ENCODE measurements at places on chromosomes 12 and 14.

- no peak for DNase-seq
Measured at GRCh38 chr12:52054833-52055730, 3.8 kb downstream of the NR4A1 start.

DNA sequence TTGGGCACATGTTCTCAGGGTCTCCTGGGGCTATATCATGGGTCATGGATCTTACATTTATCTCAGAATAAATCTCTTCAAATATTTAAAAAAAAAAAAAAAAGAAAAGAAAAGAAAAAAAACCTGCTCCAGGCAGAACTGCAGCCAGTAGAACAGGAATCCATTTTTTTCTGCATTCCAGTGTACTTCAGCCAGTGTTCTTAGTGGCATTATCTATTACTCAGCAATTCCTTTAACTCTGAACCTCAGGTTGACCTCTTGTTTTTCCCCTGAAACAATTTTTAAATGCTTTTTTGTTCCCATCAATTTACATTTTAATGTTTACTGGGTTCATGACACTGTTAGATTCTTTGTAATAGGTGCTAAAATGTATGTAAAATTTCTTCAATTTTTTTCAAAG, 66.7 kb upstream of the STXBP6 start:
- no peak for DNase-seq

DNA sequence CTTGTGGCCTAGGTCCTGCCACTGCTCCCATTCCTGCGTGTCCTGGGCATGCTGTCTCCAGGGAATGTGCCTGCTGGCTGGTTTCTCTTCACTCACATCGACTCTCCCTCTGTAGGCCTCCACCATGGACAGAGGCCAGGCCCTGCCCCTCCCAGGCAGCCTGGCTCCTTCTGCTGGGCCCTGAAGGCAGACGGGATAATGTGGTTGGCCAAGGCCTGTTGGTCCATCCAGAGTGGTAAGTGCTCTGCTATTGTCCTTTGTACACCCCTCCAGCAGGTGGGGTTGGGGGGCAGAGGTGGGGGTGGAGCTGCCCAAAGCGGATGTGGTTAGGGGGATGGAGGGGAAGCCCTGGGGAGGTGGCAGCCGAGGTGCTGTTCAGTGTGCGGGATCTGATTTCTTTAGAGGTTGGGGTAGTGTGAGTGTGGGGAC, 9.5 kb upstream of the NR4A1 start:
- no peak for DNase-seq

- DNase-seq, result no peak
Measured at GRCh38 chr14:71452539-71452938, 479.7 kb upstream of the RGS6 start.

DNA sequence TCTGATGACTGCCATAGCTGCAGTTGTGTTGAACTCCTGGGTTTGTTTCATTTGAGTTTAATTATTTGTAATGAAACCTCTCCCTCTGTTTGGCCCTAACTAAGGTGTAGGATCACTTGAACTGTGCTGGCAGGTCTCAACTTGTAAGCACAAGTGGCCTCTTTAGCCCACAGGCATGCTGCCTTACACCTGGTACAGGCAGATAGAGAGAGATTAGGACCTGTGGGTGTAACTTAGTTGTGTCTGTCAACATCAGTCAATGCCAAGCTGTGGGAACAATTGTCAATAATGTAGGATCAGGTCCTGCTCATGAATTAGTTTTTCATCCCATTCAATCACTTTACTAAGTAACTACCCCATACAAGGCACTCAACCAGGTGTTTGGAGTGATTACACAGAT, 263.0 kb upstream of the G2E3 start:
- DNase-seq, result no peak

GRCh38 chr14:51951656-51952055, 37.7 kb upstream of the RTRAF start:
- peak; percentile 26 for DNase-seq

GRCh38 chr12:12505544-12506495, 56.8 kb downstream of the DUSP16 start:
- peak; percentile 72 for DNase-seq

GRCh38 chr14:91383439-91383838, 34.2 kb downstream of the CCDC88C start:
- no peak for DNase-seq

DNA sequence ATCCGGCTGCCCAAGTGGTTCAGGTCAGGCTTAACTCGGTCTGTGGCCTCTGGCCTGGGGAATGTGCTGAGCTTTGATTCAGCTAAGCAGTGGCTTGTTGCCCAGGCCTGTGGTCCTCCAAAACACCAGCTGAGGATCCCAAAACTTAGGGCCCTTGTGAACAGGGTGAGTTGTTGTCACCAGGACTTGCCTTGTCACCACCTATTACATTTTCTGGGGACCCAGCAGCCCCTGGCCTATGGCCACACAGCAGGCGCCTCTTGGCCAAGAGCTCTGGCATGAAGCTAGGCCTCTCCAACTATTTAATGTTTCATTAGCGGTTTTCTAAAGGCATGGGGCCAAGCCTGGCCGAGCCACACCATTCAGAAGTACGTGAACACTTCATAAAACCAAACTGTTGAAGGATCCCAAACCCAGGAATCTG, 343.7 kb downstream of the CACNA1C start:
- DNase-seq, result no peak

- no peak for DNase-seq
Measured at GRCh38 chr12:118326991-118327390, 45.7 kb downstream of the TAOK3 start.

DNA sequence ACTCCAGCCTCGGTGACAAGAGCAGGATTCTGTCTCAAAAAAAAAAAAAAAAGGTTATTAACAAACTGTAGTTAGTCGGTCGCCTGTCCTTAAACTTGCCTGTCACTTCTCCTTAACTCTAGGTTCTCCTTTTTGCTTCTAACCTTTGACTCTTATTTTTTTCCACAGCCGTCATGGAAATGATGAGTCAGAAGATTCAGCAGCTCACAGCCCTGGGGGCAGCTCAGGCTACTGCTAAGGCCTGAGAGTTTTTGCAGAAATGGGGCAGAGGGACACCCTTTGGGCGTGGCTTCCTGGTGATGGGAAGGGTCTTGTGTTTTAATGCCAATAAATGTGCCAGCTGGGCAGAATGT, 418 bp upstream of the MYG1 start:
- DNase-seq, result no peak

GRCh38 chr12:132727091-132727794, 16.6 kb downstream of the PGAM5 start:
- no peak for DNase-seq

DNA sequence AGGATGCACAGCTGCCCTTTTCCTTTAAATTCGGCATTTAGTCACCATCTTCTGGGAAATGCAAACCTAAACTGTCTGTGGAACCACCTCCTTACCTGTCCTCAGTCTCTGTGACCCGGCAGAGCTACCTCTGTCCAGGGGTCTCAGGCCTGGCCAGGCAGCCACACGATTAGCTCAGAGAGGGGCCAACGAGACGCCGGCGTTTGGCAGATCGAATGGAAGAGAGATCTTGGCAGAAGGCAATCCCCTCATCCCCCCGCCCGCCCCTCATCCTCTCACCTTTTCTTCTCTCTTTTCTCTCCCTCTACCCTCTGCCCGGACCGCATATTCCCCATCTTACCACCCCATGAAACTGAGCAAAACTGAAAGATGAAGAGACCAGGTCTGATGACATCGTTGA, 101.0 kb downstream of the PIWIL1 start:
- no peak for DNase-seq

- DNase-seq, result no peak
Measured at GRCh38 chr14:65966188-65966587, 520.0 kb upstream of the CCDC196 start.

- peak; percentile 84 for DNase-seq
Measured at GRCh38 chr14:34029921-34030334, 79.1 kb upstream of the EGLN3 start.

GRCh38 chr14:23358042-23358441, 5.4 kb upstream of the SLC22A17 start:
- DNase-seq, result no peak

GRCh38 chr14:68564826-68565759, 227.8 kb downstream of the ZFP36L1 start:
- DNase-seq, result no peak

DNA sequence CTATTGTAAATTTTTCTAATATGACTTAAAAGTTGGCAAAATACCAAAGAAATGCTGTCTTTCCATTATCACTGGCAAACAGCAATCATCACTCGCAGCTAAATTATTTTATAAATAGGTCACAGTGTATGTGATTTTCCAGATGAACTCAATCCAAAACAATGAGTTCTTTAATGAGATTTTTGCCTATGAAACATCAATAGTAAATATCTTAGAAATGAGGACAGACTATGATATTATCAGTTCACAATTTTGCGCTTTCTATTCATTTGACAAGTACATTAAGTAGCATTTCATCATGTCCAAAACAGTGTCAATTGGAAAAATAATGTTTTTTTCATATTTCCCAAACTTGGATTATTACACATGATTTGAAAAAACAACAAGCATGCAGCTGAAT, 65.7 kb downstream of the PIK3C2G start:
- DNase-seq, result no peak

DNA sequence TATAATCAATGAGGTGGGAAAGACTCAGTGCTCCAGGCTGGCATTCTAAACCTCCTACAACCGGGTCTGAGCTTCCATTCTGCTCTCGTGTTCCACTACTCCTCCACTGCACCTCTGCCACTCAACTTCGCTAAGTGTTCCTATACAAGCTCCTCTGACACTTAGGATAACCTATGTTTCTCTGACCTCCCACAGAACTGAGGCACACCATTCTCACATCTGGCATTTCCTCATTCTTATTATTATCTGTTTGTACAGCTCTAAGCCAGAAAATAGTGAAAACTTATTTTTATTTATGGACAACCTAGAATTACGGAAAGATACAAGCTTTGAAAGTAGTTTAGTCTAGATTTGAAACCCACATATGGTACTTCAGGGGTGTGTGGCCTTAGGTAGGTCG, 127.0 kb downstream of the MED13L start:
- no peak for DNase-seq

GRCh38 chr12:138898-139534, 72.4 kb downstream of the IQSEC3 start:
- no peak for DNase-seq

DNA sequence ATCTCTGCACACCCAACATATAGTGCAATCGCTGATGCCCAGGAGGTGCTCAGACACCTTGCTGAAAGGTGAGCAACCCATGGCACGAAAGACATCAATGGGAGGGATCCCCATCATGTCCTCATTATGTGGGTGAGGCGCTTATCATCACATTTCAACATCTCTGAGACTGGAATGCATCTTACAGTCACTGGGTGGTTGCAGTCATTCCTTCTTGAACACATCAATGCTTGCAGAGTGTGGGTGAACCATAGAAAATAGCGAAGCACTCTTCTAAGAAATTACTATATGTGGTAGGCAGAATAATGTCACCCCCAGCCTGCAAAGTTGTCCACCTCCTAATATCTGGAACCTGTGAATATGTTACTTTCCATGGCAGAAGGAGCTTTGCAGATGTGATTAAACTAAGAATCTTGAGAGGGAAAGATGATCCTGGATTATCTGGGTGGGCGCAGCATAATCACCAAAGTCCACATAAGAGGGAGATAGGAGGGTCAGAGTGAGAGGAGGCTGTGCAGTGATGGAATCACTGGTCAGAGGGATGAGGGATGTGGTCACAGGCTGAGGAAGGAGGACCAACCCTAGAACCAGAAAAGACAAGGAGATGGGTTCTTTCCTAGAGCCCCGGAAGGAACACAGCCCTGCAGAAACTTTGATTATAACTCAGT, 51.2 kb downstream of the GLRX5 start:
- DNase-seq, result no peak

DNA sequence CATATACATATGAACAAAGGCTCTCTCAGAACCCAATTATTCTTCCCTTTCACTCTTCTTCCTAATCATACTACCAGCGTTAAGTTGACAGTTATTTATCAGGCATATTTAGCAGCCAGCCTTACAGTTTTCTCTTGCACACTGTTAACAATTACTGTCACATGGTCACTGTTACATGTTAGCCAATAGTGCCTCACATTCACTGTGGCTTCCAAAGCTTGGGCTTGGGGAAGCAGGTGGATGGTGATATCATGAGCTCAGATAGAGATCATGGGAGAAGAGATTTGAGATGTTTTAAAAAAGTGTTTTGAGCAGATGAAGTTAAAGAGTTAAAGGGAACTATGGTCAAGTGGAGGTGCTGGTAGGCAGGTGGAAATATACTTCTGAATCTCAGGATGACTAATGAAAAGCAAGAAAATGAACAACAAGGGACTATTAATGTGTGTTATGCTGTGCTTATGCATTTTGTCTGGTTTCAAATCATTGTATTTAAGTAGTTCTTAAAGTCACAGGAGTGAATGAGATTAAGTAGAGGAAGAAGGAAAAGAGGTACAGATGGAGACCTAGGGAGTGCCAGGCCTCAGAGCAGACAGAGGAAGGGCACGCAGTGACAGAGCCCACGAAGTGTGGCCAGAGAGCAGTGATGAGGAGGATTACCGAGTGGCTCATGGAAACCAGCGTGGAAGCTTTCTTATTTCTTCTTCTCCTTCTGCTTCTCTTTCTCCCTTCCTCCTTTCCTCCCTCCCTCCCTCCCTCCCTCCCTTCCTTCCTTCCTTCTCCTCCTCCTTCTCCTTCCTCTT, 39.6 kb downstream of the BICD1 start:
- no peak for DNase-seq

DNA sequence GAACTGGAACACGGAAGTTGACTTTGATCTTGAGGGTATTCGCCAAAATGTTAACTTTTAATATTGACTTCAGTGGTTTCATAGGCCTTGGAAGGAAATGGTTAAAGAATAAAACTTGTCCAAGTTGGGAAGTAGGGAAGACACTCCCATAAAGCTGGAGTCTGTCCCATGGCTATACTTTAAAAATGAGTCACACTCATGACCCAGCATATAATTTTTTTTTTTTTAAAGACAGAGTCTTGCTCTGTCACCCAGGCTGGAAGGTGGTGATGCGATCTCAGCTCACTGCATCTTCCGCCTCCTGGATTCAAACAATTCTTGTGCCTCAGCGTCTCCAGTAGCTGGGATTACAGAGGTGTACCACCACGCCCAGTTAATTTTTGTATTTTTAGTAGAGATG, 19.6 kb downstream of the TMPRSS12 start:
- DNase-seq, result peak; percentile 15

DNA sequence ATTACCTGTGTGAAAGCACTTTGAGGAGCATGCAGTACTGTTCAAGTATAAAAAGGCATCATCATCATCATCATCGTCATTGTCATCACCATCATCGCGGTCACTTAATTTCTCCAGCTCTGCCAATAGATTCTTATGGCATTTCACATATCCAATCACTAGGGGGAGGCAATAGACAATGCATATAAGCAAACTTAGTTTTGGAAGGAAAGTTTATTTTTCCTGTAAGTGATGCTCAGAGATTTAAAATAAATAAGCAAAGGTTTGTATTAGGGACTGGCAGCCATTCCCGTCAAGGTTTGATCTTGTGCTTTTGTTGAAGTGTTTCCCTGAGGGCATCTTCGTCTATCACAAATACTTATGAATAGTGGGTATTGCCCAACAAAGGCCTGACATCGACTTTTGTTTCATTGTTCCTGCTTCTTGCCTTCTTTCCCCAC, 127.4 kb downstream of the KTN1 start:
- DNase-seq, result peak; percentile 42
